ENCODE measurements at places on chromosomes 11 and 22.

DNA sequence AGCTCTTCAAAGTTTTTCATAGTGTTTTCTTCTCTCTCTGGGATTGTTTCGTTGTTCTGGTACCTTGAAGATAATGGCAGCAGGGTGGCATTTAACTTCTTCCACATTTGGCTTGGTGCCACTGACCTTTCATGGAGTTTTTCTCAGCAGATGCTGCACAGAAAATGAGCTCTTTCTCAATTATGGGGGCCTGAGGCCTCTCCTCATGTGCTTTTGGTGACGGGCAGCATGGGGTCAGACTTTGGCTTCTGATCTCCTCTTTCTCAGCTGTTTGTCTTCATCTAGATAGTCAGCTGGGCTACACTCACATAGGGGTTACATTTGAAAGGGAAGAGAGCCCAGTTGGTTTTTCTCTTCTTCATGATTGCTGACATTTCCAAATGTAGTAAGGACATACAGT is 76.3 kb downstream of the FAT3 start:
- no peak for DNase-seq

DNA sequence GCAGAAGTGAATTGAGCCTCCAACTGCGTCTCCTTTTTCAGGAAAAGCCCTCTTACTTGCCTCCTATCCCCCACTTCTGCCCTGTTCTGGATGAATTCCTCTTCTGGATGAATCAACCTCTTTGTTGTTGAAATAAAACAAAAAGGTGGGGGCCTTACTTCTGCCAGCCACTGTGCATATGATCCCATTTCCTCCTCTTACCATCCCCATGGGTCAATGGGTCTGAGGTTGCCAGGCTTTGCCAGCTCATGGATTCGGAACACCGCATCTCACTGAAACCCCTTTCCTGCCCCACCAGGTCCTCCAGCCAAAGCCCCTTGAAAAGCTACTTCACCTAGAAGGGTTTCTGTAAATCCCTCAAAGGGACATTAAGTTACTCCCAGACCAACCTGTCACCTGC is 3.7 kb upstream of the CHST1 start:
- DNase-seq, result no peak

DNA sequence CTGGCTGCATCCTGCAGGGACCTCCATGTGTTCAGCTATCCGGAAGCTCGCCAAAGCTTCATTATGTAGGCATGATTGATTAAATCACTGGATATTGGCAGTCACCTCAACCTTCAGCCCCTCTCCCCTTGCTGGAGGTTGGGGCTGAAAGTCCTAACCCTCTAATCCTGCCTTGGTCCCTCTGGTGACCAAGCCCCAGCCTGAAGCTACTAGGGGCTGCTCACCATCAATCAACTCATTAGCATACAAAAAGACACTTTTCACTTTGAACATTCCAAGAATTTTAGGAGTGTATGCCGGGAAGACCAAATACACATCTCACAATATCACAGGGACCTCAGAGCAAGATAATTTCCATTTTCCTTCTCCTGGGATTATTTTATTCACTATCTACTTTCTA is 38.8 kb upstream of the TPBGL start:
- DNase-seq, result no peak

- no peak for DNase-seq
Observed at GRCh38 chr22:44337678-44338004, 24.9 kb upstream of the SHISAL1 start.

DNA sequence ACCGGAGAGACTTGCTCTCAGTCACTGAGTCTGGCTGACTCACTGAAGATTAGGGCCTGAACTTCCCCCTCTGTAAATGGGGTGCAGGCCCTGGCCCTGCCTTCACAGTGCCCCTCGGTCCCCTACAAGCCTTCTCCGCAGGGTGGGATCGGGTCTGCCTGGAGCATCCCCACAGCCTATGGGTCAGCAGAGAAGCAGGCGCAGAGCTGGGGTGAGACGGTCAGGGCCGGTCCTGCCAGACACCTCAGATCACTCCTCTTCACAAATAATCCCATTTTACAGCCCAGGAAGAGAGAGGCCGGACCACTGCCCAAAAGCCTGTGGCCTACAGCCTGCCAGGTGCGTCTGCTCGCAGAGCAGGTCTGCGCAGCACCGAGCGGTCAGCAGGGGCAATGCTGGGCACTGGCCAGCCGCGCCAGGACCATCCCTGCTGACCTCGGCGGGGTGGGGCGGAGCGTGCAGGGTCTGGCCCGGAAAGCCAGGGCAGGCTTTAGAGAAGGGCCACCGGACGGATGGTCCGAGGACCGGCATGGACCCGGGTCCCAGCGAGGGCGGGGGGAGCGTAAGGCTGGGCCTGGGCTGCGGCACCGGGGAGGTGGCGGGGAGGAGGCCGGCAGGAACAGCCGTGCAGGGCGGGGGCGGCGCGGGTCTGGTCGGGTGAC is 522 bp upstream of the SEPTIN5 start:
- no peak for DNase-seq

Measured in pulmonary artery endothelial cell (primary cell).